ENCODE measurements at places on chromosomes 1 and 21.

DNA sequence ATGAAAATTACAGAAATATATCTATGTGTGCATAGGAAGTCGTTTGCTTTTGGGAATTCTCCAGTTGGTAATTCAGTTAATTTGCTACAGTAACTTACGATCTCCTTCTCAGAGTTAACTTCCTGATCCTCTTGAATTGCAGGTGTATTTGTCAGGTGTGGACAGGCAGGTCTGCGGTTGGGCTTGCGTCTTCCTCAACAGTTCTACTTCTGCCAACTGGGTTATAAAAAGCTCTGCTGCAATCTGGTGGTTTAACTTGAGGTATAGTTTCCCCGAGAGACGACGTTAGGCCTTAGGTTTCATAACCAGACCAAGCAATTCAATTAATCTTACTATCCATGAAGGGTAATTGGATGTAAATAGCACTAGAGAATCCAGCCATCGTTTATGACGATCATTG, 88.2 kb downstream of the GABPA start:
- DNase-seq = no peak

GRCh38 chr1:76530953-76531352, 336.3 kb upstream of the ST6GALNAC5 start:
- no peak for DNase-seq

DNA sequence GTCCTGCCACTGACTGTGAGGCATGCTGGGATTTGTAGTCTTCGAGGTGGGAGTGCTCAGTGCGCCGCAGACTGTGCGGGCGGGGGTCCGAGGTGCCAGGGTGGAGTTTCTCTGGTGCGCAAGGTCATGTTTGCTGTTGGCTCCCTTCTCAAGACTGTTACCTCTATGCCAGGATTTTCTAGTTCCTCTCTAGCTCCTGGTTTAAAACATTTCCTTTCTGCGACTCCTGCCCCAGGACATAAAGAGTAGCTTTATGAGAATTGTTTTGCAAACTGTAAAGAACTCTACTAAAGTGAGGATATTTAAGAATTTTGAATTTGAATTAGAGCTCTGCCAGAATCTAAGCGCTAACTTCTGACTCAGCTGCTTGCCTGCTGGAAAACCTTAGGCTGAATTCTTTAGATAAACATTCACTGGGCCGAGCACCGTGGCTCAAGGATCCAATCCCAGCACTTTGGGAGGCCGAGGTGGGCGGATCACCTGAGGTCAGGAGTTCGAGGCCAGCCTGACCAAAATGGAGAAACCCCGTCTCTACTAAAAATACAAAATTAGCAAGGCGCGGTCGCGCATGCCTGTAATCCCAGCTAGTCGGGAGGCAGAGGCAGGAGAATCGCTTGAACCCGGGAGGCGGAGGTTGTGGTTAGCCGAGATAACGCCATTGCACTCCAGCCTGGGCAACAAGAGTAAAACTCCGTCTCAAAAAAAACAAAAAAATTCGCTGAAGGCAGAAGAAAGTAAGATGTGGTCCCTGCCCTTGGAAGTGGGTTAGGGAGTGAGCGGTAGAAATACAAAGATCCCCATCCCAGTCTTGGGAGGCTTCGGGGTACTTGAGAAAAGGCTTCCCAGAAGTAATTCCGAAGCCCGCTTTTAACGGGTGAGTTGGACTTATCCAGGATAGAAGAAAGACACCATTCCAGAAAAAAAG, 992 bp upstream of the USP48 start:
- DNase-seq = no peak

DNA sequence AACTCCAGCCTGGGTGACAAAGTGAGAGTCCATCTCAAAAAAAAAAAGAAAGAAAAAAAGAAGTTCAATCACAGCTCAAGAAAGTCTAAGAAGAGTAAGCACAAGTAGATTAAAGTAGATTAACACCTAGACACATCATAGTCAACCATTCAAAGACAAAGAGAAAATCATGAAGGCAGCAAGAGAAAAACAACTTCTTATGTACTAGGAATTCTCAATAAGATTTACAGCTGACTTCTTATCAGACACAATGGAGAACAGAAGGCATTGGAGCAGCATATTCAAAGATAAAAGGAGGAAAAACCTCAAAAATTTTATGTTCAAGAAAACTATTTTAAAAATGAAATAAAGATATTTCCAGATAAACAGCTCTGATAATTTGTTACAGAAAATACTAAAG, 147.3 kb downstream of the LBR start:
- no peak for DNase-seq

GRCh38 chr1:184545601-184546000, 158.8 kb downstream of the C1orf21 start:
- DNase-seq = no peak

DNA sequence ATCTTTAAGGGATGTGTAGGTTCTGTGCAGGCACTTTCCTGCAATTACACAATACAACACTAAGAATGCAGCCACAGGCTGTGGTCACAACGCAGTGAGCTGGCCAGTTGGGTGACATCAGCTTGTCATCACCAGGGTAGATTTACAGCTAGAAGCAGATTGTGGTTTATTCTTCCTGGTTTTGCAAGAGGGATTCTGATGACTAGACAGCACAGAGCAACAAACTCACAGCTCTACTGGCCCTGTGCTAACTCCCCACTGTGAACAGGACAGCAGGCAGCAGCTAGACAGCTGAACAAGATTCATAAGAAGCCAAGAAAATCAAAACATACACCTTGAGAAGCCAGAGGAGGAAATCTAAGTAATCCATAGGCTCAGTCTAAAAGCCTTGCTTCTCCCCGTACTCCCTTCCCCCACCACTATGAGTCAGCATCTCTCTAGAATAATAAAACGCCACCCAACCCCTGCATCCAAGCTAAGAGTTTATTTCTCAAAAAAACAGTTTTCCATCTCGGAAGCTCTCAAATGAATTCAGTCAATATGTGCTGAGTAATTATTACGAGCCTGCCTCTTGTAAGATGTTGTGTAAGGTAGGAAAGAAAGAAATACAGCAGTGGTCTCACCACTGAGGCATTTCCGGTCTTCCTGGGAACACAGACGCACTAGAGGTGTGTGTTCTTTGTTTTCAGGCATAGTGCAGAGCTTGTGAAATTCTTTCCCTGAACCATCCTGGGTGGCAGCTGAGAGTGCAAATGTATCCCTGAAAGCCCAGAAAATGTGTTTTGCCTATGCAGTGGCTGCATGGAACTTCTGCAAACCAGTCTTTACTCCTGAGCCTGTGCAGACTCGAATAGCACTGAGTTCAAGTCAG, 162.8 kb downstream of the NTPCR start:
- peak; percentile 2 for DNase-seq

GRCh38 chr21:44822484-44823178, 4.8 kb upstream of the SUMO3 start:
- no peak for DNase-seq

DNA sequence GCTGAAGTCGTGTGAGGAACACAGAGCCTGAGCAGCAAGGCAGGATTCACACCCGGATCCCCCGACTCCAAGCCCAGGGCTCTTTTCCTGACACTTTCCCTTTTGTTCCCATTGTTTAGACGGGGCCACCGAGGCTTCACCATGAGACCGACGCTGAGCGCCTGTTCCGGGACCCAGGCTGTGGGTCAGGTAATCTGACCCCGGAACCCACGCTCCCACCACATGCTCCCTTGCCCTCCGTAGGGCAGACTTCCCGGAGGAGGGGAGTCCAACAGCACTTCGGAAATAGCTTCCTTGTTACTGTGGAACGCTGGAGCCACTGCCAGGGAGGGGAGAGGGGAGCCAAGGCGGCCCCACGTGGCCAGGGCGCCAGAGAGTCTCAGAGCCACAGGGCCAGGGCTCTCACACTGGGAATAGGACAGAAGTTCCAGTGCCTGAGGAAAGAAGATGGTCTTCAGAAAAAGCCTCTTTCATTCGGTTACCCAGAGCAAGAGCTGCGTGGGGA, 18.4 kb downstream of the RUNX3 start:
- no peak for DNase-seq

DNA sequence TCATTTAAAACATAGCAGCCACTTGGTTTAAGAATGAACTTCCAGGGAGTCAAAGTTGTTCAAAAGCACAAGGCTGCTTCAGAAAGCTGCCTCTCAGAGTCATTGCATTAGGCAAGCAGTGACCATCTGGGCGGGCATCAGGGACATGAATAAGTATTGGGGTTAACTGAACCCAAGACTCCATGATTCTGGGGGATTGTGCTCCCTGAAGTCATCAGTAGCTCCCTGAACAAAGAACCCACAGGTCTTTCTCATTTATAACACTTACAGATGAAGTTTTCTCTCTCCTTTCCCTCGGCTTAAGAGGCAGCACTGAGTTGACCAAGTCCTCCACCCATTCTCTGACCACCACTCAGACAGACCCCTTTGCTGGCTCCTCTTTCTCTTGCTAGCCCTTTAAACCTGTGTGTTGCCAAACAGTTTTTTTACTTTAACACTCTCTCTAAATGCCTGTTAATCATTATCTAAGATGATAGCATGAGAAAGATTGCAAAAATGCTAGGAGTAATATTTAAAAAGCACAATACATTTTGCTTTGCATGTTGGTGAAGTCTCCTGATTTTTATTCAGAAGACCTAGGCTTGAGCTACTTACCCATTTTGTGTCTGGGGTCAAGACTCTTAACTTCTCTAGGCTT, 77.0 kb upstream of the ARHGAP29 start:
- no peak for DNase-seq
